ENCODE measurements at places on chromosomes 11 and 22.

- peak; percentile 64 for DNase-seq
Observed at GRCh38 chr11:86070142-86071056, 1.5 kb upstream of the PICALM start.

GRCh38 chr22:20089226-20089976 is 9.4 kb downstream of the DGCR8 start:
- DNase-seq = no peak

GRCh38 chr22:31757265-31757664 is 3.4 kb downstream of the DEPDC5 start:
- no peak for DNase-seq

GRCh38 chr11:2555891-2556290 is 111.1 kb downstream of the KCNQ1 start:
- no peak for DNase-seq

DNA sequence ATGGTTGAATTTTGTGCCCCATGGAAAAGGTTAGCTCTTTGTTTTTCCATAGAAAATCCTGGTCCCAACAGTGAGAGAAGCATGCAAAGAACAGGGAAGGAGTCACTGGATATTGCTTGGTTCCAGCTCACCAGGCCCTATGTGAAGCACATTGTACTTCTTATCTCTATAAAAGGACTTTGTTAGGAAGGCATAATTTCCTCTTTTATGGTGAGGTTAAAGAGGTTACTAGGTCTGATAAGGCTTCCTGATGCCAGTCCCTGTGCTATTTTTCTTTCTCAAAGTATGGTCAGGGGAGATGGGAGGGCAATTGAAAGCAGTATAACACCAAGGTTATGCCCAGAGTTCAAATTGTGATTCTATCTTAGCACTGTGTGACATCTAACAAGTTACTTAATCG is 162.6 kb downstream of the KIF18A start:
- no peak for DNase-seq

GRCh38 chr11:66052664-66052982 is 459 bp downstream of the SF3B2 start:
- DNase-seq = no peak

DNA sequence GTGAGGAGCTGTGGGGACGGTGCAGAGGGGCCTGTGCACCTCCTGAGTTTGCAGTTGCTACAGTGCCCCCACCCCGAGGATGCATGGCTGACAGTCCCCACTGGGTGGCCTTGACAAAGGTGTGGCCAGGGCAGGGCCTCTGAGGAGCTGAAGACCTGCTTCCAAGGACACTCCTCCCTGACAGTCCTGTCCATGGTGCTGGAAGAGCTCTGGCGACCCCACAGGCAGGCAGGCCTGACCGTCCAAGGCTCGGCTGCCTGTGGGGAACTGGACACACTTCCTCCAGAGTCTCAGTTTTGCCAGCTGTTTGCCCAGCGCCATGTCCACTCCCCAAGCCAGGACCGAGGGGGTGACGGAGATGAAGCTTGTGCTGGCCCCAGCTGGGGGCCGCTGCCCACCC is 32.7 kb downstream of the BRSK2 start:
- peak; percentile 22 for DNase-seq

- DNase-seq = no peak
Observed at GRCh38 chr11:99881610-99882009, 805.5 kb upstream of the ARHGAP42 start.

GRCh38 chr22:20638507-20638870 is 131.1 kb downstream of the MED15 start:
- DNase-seq = no peak

DNA sequence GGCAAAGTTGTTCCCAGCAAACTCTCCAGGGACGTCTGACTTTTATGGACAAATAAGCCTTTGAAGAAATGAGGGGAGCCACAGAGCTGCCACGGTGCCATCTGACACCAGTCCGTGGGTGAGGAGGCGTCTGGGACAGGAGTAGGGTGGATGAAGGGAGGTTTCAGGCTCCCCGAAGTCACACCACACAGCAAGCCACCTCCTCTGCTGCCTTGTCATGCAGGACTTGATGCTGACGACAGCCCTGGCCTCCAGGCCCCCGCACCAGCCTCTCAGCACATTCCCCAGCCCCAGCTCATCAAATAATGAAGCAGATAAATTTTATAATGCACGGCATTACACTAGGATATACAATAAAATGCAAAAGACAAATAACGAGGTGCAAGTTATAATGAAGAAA is 156.5 kb downstream of the CEP164 start:
- peak; percentile 10 for DNase-seq

DNA sequence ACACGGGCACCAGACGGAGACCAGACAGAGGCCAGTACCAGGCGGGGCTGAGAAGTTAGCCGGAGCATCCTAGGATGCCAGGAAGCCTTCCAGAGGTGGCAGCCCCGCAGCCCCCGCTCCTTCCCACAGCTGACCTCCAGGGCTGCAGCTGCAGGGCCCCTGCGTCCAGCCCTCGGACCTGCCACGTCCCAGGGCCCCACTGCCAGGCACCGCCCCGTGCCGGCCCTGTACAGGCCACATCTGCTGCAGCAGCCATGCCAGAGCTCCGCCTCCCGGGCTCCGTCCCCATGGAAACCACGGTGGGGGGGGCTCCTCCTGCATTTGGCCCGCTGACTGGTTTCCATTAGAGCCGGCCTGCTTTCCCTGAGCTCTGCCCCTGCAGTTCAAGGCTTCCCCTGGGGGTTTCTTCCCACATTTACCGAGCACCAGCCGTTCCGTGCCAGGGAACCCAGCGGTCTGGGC is 62.5 kb upstream of the PPARA start:
- peak; percentile 95 for DNase-seq

- no peak for DNase-seq
Observed at GRCh38 chr22:37664249-37665101, 6.0 kb downstream of the PDXP start.

GRCh38 chr11:86722006-86722405 is 49.6 kb upstream of the ME3 start:
- peak; percentile 66 for DNase-seq

GRCh38 chr22:20316844-20317401 is 2.9 kb downstream of the DGCR6L start:
- no peak for DNase-seq

DNA sequence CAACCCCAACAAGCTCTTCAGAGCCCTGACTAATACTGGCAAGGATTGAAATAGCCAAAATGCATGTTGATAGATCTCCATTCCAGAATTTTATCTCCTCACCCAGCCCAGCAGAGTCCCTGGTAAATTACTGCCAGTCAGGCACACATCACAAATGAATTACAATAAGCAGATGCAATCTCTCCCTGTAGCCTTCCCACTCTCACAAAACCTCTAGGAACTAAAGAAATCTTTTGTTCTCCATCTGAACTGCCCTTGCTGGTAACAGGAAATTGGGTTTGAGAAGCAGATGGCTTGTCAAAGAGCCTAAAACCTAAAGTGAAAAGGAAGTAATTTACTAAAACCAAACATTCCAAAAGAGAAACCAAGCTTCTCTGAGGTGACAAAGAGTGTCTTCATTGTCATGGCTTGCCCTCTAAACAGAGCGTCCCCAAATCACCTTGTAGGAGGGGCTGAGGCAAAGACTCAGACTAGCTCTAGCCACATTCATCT is 59.5 kb downstream of the FAM168A start:
- DNase-seq = no peak

- DNase-seq = no peak
Observed at GRCh38 chr11:125286486-125286885, 121.9 kb downstream of the PKNOX2 start.

GRCh38 chr11:41872870-41873269 is 413.4 kb upstream of the LRRC4C start:
- no peak for DNase-seq

GRCh38 chr11:2770096-2770751 is 70.4 kb upstream of the KCNQ1OT1 start:
- DNase-seq = no peak

DNA sequence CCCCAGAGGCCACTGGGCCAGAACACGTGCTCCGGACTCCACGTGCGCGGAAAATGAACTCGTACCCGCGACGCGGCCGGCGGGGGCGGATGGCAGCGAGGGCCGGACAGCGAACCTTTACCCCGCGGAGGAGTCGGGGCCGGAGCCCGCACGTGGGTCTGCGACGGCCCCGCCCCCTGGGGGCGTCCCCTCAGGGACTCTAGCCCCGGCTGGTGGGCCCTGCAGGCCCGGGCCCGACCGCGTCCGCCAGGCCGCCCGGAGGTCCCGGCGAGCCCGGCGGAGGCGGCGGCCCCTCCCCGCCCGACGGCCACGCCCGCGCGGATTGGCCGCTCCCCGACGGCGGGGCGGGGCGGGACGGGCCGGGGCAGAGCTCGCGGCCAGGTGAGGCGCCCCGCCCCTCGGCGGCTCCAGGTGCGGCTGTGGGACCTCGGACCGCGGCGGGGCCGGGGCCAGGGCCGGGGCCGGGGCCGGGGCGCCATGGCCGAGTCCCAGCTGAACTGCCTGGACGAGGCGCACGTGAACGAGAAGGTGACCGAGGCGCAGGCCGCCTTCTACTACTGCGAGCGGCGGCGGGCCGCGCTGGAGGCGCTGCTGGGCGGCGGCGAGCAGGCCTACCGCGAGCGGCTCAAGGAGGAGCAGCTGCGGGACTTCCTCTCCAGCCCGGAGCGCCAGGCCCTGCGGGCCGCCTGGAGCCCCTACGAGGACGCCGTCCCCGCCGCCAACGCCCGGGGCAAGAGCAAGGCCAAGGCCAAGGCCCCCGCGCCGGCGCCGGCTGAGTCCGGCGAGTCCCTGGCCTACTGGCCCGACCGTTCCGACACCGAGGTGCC is at the start of gene FAM83F:
Gene FAM83F (plus strand): TSS at position 389 of the 827 bp plus-strand sequence. CDS start 89 bp downstream, at position 478.
- no peak for DNase-seq

DNA sequence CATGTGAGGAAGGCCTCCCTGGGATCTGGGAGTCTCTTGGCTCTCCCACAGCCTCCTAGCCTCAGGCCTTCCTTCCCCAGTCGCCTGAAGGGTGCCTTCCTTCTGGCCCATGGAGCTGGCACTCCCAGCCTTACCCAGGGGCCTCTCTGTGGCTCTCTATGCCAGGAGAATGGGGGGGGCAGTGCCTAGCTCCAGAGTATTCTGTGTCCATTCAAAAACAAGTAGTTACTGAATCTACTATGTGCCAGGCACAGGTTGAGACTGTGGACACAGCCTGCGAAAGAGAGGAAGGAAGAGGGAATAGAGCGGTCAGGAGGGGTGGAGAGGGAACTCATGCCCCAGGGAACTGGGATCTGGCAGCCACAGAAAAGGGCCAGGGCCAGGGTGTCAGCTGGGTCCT is 2.7 kb upstream of the PLA2G3 start:
- no peak for DNase-seq

GRCh38 chr11:10456519-10456918 is 1.5 kb downstream of the AMPD3 start:
- DNase-seq = no peak

DNA sequence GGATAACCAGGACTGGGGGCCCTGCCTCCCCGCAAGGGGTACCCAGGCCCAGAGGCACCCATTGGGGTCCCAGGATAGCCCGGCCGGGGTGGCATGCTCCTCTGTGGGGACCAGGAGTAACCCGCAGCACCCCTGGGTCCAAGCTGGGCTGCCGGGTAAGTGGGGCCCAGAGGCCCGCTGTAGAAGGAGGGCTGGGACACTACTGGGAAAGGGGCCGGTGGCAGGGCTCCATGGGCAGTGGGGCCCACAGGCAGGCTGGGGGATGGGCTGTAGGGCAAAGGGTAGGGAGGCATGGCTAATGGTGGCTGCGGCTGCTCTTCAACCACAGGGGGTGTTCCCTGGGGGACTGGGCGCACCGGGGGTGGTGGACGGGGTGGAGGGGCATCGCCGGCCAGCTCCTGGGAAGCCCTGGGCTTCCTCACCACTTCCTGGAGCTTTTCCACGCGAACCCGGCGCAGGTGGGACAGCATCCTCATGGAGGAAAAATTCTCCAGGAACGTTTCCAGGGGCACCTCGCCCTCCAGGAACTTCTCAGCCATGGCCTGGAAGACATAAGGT is 29.1 kb downstream of the VPS37C start:
- DNase-seq = no peak

DNA sequence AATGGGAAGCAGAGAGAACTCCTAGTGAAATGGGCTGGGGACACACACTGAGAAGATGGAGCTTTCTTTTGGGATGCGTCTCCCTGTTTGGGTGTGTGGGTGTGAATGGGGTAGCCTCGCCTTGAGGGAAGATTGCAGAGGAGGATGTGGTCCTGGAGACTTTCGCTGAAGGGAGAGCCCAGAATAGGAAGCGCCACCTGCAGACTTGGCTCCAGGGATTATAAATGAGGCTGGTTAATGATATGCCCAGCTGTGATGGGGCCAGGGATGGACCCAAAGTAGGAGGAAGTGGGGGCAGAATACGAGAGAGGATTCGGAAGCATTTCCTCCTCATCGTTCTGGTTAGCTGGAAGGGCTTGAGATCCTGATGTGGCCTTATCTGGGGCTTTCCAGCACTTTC is 13.7 kb downstream of the RELT start:
- no peak for DNase-seq

DNA sequence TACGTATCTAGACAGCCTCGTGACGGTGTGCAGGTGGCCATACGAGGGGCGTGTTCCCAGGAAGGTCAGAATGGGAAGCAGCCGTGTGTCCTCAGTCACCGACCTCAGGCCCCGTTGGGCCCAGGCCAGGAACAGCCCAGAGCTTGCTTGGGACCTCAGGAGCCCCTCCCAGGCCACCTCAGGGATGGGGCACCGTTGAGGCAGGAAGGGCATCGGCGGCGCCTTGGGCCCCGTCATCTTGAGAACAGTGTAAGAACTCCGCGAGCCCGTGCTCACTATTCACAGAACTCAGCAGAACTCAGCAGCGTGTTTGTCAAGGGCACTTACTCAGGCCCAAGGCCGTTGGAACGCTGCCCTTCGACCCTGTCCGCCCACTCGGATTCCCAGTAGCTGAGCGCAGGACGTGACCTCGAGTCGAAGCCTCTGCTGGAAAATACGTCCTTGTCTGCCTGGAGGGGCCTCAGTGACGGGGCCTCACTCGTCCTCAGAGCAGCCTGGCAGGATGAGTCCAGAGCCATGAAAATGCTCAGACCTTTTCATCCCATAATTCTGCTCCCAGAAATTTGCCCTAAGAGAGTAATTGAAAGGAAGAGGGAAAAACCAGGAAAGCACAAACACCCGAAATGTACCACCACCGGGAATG is 1134.8 kb downstream of the BRD1 start:
- DNase-seq = no peak

- no peak for DNase-seq
Observed at GRCh38 chr22:26443901-26444690, 15.0 kb downstream of the ASPHD2 start.

DNA sequence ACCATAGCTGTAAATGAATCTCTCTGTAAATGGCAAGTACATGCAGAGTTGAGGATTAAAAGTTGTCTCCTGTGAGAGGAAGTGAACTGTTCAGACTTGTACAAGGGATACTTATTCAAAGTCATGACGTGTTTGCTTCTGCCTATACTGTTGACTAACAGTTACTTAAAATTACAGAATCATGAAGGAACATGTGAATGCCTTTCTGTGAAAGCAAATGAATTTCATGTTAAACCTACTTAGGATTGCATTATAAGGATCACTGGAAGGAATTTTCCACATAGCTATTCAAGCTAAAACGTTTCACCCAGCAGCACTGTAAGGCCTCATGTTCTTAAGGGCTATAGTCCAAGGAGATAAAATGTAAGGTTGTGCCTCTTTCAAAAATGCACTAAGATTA is 93.4 kb upstream of the BIRC3 start:
- DNase-seq = peak; percentile 91

Measured in adipocyte (in vitro differentiated cells).